ENCODE measurements at places on chromosomes 11 and 22.
A peak's percentile ranks its signal among the peaks of the same experiment; 100 is the strongest.

GRCh38 chr22:39958949-39959639 lies 1.1 kb upstream of the TMA7B start:
- DNase-seq, result no peak

DNA sequence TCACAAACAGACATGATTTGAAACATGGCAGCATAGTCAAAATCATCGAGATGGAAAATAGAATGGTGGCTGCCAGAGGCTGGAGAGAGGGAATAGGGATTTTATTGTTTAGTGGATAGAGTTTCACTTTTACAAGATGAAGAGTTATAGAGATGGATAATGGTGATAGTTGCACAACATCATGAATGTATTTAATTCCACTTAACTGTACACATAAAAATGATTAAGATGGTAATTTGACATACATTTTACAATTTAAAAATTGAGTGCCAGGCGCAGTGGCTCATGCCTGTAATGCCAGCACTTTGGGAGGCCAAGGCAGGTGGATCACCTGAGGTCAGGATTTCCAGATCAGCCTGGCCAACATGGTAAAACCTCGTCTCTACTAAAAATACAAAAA lies 21.2 kb downstream of the TTC28 start:
- no peak for DNase-seq

DNA sequence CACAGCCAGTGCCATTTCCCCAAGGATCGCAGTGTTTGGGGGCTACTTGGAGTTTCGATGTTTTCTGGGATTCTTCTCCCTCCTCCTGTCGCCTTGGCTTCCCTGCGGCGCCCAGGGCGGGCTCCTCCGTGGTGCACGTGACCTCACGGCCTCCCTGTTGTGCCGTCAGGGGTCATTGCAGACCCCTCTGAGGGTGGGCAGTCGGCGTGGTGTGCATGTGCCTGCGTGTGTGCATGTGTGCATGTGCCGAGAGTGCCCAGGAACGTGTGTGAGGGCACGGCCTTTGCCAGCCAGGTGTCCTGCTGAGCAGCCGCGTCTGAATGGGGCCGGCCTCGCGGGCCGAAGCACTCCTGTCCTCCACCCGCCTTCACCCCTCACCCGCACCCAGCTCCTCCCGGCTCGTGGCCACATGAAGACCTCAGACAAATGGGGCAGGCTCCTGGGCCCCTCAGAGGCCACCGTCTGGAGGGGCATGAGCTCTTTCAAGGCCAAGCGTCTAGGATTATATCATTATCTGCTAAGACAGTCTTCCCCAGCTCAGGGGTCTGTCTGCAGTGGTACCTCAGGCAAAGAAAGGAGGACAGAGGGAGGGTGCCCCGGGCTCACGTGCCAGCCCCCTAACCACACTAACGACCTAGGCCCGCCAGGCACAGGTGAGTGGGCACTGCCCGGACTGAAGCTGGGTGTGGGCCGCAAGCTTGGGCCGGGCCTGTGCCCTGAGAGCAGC lies 9.4 kb upstream of the MRPL23 start:
- DNase-seq, result no peak

DNA sequence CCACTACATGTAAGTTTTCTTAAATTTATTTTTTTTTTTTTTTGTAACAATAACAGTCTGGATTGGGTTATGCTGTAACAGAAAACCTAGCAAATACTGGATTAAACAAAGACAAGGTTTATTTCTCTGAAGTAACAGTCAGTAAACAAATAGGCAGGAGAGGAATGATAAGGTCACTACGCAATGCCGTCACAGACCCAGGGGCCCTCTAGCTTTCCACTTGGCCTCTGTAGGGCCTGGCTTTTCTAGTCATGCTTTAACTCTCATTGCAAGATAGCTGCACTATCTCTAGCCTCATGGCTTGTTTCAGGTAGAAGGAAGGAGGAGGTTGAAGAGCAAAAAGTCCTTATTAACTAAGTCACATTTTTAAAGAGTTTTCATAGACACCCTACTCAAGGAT lies 6.5 kb downstream of the OR10A6 start:
- DNase-seq, result no peak

GRCh38 chr11:2582351-2582945 lies 117.3 kb downstream of the KCNQ1OT1 start:
- no peak for DNase-seq

DNA sequence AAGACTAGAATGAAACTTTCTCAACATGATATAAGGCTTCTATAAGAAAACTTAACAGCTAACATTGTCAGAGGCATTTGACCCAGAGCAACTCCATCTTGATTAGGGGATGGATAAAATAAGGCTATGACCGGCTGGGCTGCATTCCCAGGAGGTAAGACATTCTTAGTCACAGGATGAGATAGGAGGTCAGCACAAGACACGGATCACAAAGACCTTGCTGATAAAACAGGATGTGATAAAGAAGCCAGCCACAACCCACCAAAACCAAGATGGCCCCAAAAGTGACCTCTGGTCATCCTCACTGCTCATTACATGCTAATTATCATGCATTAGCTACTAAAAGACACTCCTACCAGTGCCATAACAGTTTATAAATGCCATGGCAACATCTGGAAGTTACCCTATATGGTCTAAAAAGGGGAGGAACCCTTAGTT lies 135.2 kb downstream of the TTC28 start:
- no peak for DNase-seq

DNA sequence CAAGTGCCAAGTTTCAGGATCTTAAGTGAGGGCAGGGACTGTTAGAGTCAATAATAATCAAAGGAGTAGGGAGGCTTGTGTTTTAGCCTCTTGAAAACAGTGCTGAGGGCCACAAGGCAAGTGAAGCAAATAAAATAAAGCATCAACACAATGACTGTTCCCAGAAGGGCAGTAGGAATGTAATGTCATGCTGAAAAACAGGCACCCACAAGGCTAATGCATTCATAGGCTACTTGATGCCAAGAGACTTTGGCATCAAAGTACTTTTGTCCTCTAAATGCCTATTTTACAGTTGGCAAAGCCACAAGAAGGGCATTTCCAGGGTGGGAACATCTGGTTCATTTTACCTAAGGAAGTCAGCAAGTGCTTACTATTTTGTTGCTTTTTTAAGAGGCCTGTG lies 22.9 kb downstream of the RAB39A start:
- no peak for DNase-seq

GRCh38 chr11:44624761-44625221 lies 59.3 kb downstream of the CD82 start:
- no peak for DNase-seq

GRCh38 chr11:92569726-92570125 lies 345.1 kb downstream of the FAT3 start:
- DNase-seq, result no peak

DNA sequence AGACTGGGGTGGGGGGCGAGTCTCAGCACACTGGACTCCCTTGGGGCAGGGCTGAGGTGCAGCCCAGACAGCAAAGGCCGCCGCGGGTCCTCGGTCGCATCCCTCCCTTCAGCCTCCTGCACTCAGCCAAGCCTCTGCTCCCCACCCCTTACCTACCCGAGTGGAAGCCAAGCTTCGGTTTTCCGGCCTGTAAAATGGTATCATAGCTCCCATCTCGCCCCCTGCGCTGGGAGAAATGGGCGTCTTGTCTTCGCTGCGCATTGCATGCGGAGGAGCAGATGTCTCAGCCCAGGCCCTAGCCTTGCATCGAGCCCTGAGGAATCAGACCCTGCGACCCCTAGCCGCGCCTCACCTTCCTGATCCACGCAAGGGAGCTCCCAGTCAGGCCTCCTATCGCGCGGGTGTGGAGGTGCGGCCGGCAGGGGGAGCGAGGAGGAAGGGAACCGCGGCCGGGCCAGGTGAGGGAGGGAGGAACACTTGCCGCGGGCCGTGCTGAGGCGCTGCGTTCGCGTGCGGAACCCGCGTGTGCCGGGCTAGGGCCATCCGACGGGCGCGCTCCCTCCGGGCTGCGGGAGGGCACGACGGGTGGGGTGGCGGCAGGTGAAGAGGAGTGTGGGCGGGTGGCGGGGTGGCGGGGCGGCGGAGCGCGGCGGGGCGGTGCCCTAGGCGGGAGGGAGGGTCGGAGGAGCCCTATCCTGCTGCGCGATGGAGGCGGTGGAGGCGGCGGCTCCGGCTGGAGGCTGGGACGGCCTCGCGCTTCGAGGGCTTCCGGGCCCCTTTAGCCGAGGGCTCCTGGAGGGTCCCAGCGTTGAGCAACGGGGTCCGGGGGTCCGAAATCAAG lies 4.1 kb upstream of the TBX1 start:
- DNase-seq, result no peak

- no peak for DNase-seq
Observed at GRCh38 chr11:123334925-123335324, 95.1 kb upstream of the GRAMD1B start.

DNA sequence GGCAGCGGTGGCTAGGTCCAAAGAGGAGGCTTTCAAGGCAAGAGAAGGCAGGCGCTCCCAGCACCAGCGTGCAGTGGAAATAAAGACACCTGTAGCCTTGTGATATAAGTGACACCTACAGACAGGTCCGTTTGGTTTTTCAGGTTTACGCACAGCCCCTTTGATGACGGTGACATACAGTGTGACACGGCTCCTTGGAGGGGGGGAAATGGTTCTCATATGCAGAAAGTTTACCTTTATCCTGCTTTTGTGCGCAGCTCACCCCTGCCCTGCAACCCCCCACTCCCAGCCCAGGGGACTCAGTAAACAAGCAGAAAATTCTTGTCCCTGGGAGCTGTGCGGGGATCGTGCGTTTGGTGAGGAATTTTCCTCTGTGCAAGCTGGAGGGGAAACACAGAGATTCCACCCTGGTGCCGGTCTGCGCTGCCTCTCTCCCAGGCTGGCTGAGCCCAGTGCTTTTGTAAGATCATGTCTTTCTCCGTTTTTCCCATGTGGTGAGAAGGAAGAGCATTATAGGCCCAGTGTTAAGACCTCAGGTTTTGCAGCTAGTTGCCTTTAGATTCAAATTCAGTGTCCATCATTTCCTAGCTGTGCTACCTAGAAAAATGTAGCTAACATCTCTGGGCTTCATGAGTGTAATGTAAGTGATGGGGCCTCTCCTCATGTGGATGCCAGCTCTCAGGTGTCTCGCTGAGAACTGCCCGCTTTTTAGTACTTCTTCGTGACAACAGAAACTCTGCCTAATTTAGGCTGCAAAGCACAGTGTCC lies at the start of gene ELF5:
TSS of gene ELF5 (minus strand) at position 113 of the 768 bp plus-strand sequence. CDS start 8,045 bp downstream, outside the sequence.
- DNase-seq, result no peak

- no peak for DNase-seq
Observed at GRCh38 chr11:60918251-60918938, 4.4 kb downstream of the TMEM109 start.

DNA sequence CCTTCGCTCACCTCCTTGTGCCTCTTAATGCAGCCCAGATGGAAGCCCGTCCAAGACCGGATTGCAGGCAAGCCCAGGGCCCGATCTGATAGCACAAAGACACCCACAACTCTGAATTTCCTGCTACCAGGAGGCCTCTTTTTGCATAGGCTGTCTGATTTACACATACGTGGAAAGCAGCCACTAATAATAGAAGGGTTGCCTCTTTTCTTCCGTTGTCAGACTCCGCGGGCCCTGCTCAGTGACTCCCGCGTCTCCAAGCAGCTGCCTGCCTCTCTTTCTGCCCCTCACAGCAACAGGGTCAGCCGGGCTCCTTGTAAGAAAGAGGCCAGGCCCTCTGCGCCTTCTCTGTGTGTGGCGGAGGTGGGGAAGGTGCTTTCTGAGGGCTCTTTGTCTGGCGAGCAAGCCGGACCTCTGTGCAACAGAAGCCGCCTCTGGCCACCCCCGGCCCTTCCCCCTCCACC lies 26.7 kb downstream of the FLI1 start:
- no peak for DNase-seq

GRCh38 chr11:30990625-30991296 lies 378.8 kb downstream of the DCDC1 start:
- DNase-seq, result no peak

DNA sequence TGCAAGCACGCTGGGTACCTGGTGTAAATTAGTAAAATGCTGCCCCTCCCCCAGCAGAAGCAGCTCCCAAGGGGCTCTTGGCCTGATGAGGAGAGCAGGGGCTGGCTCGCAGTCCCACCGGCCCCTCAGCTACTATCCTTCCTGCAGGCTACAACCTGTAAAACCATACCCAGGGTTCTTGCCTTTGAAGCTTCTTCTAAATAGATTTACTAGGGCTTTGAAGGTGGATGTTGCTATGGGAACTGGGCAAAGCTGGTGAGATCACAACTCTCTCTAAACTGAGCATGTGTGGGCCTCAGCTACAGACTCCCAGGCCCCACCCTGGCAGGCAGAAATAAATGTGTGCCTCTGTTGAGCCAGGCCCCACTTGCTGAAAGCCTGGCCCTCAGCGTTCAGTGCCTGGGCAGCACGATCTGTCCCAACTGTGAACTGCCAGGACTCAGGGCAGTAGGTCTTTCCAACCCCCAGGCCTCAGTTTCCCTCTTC lies 18.5 kb downstream of the CD5 start:
- no peak for DNase-seq

- DNase-seq, result no peak
Observed at GRCh38 chr11:126704096-126704495, 296.5 kb downstream of the KIRREL3 start.

DNA sequence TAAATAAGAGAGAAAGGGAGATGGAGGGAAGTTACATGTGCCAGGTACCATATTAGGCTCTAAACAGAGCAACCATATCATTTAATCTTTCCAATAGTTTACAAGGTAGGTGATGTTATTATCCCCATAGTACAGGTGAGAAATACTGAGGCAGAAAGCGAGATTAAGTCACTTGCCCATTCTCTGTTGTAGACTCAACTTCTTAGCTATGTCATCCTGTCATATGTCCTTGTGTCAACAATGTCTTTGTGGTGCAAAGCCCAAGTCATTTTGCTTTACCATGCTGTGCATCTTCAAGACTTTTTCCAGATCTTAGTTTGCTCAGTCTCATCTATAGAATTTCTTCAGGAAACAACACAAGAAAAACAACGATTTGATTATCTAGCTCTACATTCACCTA lies 205.0 kb upstream of the E2F8 start:
- DNase-seq, result no peak

DNA sequence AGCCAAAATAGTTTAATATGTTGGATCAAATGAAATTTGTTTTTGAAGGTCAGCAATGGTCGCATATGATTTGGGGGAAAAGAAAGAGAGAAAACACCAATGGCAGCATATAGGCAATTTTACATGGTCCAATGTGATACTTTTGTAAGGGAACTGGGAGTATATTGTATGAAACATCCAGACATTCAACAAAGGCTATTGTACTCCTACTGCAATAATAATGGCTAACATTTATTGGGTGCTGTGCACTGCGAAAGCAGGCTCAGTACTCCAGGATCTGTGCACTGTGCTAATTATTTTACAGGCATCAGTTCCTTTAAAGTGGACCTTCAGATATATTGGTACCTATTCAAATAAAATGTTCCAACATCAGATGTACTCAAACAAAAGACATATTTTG lies 5.9 kb upstream of the OR10V1 start:
- no peak for DNase-seq

DNA sequence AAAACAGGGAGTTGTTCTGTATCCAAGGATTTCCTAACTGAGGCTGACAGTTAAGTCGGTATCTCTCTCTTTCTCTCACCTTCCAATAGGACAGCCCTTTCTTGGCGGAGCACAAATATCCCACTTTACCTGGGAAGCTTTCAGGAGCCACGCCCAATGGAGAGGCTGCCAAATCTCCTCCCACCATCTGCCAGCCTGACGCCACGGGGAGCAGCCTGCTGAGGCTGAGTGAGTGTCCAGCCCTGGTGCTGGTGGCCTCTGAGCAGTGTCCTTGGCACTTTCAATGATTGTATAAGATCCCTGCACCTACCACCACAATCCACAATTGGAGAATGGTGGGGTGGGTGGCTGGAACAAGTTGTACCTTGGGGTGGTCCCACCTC lies 33.7 kb downstream of the CYB5R2 start:
- peak; percentile 43 for DNase-seq

Data from NCI-H187 (cell line).